ENCODE measurements at places on chromosomes 1 and 21. TPM values are rescaled to one million over a fixed set of nuclear protein-coding genes. Genes with fewer than 3 reads are reported as not detected.

TNNI3K gene
- 2.2 TPM for total RNA-seq

ACKR1 gene
- total RNA-seq = 2.7 TPM

PALMD gene
- total RNA-seq = 95.8 TPM

LAPTM5 gene
- 5.6 TPM for total RNA-seq

LRRC71 gene
- total RNA-seq = 0.53 TPM

LCE1B gene
- total RNA-seq = not detected

ANGPTL1 gene
- total RNA-seq = 98.2 TPM

PDE4B gene
- 17.5 TPM for total RNA-seq

GRCh38 chr21:41750532-41751151, 16.2 kb downstream of the RIPK4 start:
- H3K4me1 ChIP-seq = peaks cover 53% of the 10 kb centered on the region
- no peak overlapping the region for H3K27ac ChIP-seq
- no peak for DNase-seq
- H3K27me3 ChIP-seq = peaks cover 15% of the 10 kb centered on the region
- no peaks in the 10 kb centered on the region for H3K36me3 ChIP-seq

DNA sequence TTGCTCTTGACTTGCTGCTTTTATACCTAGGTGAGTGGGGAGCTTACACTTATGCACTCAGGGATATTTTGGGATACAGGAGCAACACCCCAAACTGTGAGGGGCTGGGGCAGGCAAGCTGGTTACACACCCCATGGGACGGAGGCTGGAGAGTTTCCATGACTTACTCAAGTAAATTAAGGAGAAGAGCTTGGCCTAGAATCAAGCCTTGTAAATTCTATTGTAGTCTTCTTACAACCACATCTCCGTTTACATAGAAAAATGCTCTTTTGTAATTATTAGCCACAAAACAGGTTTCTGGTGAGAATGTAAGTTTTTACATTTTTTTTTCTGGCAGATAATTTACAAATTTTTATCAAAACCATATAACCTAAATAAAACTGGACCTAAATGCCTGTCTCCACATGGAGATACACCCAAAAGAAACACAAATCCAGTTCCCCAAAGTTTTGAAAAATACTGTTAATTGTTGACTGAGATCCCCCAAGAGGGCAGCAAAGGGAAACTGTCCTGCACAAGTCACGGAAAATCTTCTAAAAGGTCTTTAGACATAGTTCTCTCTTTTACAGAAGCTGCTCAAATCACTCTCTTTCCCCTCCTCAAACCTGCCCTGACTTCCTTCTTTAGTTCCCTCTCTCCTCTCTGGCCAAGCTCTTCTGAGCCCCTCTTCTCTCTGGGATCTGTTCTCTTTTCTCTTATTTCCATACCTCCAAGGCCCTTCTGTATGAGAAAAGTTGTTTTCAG, 134.0 kb downstream of the HIVEP3 start:
- H3K27me3 ChIP-seq = no peaks in the 10 kb centered on the region
- no peak overlapping the region for H3K27ac ChIP-seq
- H3K36me3 ChIP-seq = no peaks in the 10 kb centered on the region
- H3K4me1 ChIP-seq = peaks cover 2% of the 10 kb centered on the region
- H3K4me3 ChIP-seq = no peak overlapping the region
- DNase-seq = no peak

DNA sequence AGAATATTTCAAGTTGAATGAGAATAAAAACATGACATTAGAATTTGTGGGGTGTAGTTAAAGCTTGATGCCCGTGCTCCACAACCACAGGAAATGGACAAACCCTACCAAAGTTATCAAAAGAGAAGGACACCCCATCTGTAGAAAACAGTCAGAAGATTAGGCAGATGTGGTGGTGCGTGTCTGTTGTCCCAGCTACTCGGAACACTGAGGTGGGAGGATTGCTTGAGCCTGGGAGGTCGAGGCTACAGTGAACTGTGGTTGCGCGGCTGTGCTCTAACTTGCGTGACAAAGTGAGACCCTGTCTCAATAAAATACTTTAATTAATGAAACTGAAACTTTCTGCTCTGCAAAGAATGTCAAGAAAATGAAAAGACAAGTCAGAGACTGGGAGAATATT, 1.5 kb upstream of the SPATC1L start:
- DNase-seq = no peak
- peaks cover 14% of the 10 kb centered on the region for H3K4me1 ChIP-seq
- H3K4me3 ChIP-seq = no peak overlapping the region
- no peaks in the 10 kb centered on the region for H3K27me3 ChIP-seq

GRCh38 chr1:169648709-169649108, 18.8 kb upstream of the SELP start:
- H3K4me1 ChIP-seq = no peaks in the 10 kb centered on the region
- no peaks in the 10 kb centered on the region for H3K36me3 ChIP-seq
- no peak overlapping the region for H3K27ac ChIP-seq

GRCh38 chr1:204988196-204988595, 54.8 kb upstream of the CNTN2 start:
- H3K27ac ChIP-seq = no peak overlapping the region
- no peaks in the 10 kb centered on the region for H3K36me3 ChIP-seq
- H3K27me3 ChIP-seq = peaks cover 7% of the 10 kb centered on the region
- no peak overlapping the region for H3K4me3 ChIP-seq
- peaks cover 3% of the 10 kb centered on the region for H3K4me1 ChIP-seq

GRCh38 chr1:201649761-201650622, 111.1 kb downstream of the NAV1 start:
- peaks cover 73% of the 10 kb centered on the region for H3K4me1 ChIP-seq
- peak overlapping the region; percentile 83 for H3K27ac ChIP-seq
- peaks cover 16% of the 10 kb centered on the region for H3K27me3 ChIP-seq
- peak overlapping the region; percentile 82 for H3K4me3 ChIP-seq
- peaks cover 10% of the 10 kb centered on the region for H3K36me3 ChIP-seq

DNA sequence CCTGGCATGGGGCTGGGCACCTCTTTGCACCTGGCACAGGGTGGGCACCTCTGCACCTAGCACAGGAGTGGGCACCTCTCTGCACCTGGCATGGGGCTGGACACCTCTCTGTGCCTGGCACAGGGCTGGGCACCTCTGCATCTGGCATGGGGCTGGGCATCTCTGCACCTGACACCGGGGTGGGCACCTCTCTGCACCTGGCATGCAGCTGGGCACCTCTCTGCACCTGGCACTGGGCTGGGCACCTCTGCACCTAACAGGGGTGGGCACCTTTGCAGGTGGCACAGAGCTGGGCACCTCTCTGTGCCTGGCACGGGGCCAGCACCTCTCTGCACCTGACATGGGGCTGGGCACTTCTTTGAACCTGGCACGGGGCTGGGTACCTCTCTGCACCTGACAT, 29.4 kb upstream of the CCDC27 start:
- H3K36me3 ChIP-seq = no peaks in the 10 kb centered on the region
- H3K27me3 ChIP-seq = peaks cover 3% of the 10 kb centered on the region
- no peak for DNase-seq

GRCh38 chr1:17422461-17422860, 17.0 kb downstream of the RCC2 start:
- DNase-seq = no peak
- no peaks in the 10 kb centered on the region for H3K27me3 ChIP-seq
- peaks cover 6% of the 10 kb centered on the region for H3K4me1 ChIP-seq
- H3K27ac ChIP-seq = no peak overlapping the region
- H3K4me3 ChIP-seq = no peak overlapping the region

DNA sequence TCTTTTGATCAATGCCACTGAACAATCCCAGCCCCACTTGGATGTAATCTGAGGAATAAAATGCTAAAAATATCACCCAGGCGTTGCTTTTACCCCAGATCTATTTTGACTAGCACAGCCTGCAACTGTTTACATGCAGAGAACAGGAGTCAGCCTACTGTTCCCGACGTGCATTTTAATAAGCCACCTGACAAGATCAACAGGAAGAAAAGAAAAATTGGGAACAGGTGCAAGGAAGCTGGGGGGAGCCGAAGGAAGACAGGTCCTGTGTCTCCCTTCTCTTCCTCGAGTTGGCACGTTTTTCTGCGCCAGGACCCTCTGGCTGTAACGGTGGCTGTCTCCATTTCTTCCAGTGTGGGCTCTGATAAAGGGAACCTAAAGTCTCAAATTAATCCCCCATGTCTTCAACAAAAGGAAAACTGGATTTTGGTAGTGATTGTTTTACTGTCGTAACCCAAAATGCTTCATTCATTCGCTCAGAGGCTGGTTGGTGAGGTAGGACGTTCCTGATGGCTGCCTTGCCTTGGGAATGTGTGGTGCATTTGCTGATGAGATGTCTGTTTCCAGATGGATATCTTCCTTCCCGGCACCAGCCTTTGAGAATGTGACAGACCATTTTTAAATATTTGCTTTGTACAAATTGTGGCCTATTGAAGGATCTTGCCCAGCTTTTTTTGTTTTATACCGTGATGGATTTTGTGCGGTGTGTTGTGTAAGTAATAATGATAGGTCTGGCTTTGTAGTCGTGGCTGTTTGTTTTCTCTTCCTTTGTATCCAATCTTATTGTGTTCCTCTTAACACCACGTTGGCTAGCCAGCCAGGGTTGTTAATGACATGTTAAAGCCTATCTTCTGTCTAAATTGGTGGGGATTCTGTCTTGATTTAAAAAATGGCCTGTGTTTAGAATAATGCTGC, 117.5 kb downstream of the C1orf21 start:
- no peak overlapping the region for H3K27ac ChIP-seq
- H3K4me3 ChIP-seq = no peak overlapping the region
- peaks cover 16% of the 10 kb centered on the region for H3K4me1 ChIP-seq
- H3K36me3 ChIP-seq = no peaks in the 10 kb centered on the region
- no peaks in the 10 kb centered on the region for H3K27me3 ChIP-seq

DNA sequence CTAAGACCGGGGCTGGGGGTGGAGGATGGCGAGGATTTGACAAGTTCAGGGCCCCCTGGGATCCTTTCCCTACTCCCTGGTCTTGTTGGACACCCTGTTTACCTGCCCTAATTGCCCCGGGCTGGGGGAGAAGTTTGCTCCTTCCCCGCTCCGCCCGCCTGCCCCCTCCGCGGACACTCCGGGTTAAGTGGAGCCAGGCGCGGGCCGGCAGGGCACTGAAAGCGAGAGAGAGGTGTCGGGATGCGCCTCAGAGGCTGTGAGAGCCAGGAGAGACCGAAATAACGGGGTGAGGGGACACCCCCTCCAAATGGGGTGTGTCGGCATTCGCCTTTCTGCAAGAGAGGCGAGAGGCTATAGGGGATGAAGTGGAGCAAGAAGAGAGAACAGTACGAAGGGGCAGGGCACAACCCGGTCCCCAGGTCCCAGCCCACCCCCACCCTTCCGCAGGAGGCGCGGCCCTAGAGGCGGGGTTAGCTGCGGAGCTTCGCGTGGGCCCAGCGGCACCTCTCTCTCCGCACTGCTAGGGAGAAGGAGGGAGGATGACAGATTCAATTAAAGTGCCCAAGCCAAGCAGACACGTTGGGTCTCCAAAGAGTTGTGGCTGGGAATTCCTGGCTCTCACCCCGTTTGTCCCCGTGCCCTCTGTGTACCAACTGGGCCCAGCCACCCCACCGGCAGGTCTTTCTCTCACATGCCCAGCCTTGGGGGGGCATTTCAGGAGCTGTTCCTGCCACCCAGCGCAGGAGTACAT, 3.8 kb downstream of the EFNA3 start:
- peaks cover 68% of the 10 kb centered on the region for H3K27me3 ChIP-seq
- H3K4me1 ChIP-seq = peaks cover 72% of the 10 kb centered on the region

DNA sequence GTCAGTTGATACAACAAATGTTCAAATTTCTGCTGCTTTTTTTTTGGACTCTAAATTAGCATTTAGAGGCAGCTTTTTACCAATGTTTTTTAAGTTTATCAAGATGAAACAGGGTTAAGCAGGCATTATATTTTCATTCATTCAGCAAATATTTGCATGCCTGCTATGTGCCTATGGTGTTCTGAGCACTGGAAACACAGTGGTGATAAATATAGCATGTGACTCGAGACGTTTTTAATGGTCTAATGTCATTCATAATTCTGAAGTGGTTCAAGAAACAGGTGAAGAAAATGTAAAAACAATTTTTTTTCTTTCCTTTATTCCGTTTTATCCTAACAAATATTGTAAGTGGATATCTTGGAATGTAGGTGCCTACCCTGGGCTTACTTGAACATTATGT, 26.8 kb downstream of the NEK7 start:
- H3K4me1 ChIP-seq = no peaks in the 10 kb centered on the region
- H3K27ac ChIP-seq = no peak overlapping the region
- no peaks in the 10 kb centered on the region for H3K36me3 ChIP-seq
- no peak for DNase-seq
- no peak overlapping the region for H3K4me3 ChIP-seq
- no peaks in the 10 kb centered on the region for H3K27me3 ChIP-seq
